Left renal pelvis (tissue), 4 donors: ENCODE measurements at places on chromosomes 6 and 20. TPM values are rescaled to one million over a fixed set of nuclear protein-coding genes. Genes with fewer than 3 reads are reported as not detected.

DNA sequence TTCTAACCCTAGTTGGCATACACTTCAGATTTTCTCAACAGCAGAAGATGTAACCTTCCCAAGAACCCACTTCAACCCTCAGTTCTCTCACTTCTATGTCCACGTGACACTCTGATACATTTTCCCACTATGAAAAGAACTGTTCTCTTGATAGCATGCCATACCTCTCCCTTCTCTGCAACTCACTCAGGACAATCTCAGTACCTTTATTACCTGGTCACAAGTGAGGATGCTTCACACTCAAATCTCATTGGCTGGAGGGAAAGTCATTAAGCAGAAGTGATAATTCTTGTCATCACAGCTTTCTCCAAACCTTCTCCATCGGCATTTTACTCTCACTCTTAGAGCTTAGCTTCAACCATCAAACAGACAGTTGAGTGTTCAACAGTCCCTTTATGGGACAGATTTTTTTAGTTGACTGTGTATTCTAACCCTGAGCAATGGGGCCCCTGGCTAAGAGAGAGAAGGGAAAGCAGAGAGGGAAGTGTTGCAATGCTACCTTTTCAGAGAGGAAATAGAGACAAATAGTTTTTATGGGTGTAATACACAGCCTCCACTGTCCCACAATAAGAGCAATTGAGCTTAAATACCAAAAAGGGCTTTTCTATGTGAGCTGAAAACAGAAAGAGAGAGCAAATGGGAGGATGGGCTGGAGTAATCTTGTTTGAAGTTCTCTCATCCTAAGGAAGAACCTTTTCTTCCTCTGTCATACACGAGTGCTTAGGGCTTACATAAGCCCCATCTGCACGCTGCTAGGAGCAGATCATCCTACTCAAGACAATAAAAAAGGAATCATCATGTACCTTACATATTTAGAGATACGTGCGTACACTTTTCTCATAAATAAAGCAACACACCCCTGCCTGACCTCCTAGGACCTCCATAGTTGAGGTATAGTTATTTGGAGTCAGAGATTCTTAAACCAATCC lies 16.0 kb downstream of the HLA-DPA1 start:
- DNase-seq, result no peak

DNA sequence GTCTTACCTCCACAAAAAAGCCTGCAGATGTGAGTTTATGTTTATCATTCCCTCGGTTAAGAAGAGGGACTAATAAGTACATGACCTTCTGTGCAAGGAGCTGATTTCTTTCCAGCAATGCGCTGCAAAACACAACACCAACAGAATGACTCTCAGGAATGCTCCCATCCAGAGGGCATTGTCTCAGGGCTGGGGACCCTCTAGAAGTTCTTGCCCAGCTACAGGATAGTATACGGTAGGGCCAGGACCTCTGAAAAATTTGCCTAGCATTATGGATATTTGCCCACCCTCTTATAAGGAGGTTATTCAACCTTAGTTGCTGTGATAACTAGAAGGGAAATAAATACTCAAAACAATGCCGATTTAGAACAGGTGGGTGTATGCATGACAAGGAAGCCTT lies 24.7 kb upstream of the RBL1 start:
- DNase-seq, result no peak

Gene EEF1A2
- polyA plus RNA-seq, result 2.3 TPM

- no peak for DNase-seq
Measured at GRCh38 chr20:46063652-46064054, 26.1 kb downstream of the NCOA5 start.

GRCh38 chr20:8796088-8796660 lies 272.7 kb upstream of the PLCB4 start:
- DNase-seq, result no peak

Gene PSORS1C1
- polyA plus RNA-seq, result 0.19 TPM

Gene APCDD1L
- 13.2 TPM for polyA plus RNA-seq

Gene KIF25
- 0.87 TPM for polyA plus RNA-seq

Gene SNAI1
- 3.0 TPM for polyA plus RNA-seq

GRCh38 chr6:105759015-105759414 lies 327.1 kb upstream of the PRDM1 start:
- DNase-seq, result no peak

Gene SCAF8
- polyA plus RNA-seq, result 53.3 TPM

DNA sequence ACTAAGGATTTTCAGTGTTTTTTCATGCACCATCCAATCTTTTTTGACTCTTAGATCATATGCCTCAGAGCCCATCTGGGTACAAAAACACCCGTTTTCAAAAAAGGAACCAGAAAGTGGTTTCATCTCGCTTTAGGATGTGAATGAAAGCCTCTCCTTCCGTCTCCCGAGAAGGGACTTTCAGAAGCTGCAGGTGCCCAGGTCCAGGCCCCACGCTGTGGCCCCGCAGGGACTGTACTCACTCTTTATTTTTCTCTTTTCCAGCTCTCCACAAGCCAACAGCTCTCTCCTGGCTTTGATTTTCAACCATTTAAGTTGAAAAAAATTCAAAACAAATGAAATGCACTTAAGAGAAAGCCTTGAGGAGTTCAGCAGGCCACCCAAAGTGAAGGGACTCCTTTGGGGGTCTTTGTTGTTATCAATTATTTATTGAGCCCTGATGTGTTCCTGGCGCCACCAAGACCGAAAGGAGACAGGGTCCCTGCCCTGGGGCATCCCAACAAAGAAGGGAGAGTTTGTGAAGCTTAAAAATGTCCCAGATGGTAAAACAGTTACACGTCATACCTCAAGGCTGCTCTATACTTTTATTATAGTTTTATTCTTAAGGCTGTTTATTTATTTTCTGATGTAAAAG lies 467.3 kb downstream of the PREX1 start:
- DNase-seq, result no peak

DNA sequence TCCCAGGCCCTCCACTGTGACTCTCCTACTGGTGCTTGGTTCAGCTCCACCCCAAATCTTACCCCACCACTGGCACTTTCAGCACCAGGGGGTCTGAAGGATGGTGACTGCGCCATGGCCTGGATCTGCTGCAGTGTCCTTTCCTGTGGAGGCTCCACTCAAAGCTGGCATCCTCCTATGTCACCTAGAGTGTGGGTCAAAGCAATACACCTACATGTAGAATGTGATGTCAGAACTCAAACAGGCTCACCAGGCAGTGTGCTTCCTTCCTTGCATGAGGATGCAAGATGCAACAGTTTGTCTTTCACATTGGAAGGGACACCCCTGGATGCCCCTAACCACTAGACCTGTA lies 32.8 kb upstream of the MICB start:
- no peak for DNase-seq

- no peak for DNase-seq
Measured at GRCh38 chr6:133396984-133397348, 155.8 kb downstream of the EYA4 start.

GRCh38 chr6:36347621-36348020 lies 10.9 kb upstream of the BNIP5 start:
- DNase-seq, result no peak

- no peak for DNase-seq
Measured at GRCh38 chr6:82589509-82590206, 226.0 kb downstream of the TPBG start.

- peak; percentile 50 for DNase-seq
Measured at GRCh38 chr6:127343809-127344659, 625 bp upstream of the ECHDC1 start.

Gene SRSF6
- polyA plus RNA-seq, result 421 TPM

Gene PTGIS
- polyA plus RNA-seq, result 37.9 TPM

DNA sequence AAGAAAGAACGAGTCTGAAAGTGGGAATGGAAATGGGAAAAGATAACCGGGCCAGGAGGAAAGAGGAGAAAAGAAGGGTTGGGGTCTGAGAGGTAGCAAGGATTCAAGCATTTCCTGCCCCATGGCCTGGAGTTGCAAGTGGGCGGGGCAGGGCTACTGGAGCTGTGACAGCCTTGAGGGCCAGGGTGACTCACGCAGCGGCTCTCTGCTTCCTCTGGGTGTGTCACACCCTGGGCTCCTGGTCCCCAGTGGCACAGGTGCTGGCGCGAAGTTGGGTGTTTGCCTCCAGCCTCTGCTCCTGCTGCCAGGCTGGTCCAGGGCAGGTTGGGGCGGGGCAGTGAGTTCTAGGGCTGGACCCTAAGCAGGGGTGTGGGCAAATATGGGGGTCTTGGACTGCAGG lies 3.3 kb upstream of the ULBP3 start:
- DNase-seq, result no peak

GRCh38 chr6:126937426-126937825 lies 181.0 kb upstream of the RSPO3 start:
- DNase-seq, result no peak

- no peak for DNase-seq
Measured at GRCh38 chr6:5681480-5681879, 325.2 kb downstream of the NRN1 start.

DNA sequence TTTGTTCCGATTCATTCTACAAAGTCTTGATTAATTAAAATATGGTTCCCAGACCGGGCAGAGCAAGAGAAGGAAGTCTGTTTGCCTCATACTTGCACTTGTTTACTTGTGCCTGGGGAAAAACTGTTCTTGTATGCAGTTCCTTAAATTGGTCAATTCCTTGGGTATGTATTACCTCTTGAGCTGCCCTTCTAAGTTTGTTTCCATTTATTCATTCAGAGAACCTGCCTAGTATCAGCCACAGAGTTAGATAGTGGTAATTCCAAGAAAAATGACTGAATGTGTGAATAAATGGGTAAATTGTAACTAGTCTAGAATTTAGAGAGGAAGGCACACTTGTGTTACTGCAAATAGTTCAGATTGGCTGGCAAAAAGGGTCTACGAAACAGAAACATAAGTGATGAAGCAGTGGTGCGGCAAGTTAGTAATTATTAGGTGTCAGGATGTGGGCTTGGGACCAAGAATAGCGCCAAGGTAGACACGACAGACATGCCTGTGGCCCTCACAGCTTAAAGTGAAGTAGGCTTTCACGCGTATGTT lies 525 bp upstream of the MAK start:
- DNase-seq, result no peak

- no peak for DNase-seq
Measured at GRCh38 chr6:378090-378957, 13.2 kb upstream of the IRF4 start.

DNA sequence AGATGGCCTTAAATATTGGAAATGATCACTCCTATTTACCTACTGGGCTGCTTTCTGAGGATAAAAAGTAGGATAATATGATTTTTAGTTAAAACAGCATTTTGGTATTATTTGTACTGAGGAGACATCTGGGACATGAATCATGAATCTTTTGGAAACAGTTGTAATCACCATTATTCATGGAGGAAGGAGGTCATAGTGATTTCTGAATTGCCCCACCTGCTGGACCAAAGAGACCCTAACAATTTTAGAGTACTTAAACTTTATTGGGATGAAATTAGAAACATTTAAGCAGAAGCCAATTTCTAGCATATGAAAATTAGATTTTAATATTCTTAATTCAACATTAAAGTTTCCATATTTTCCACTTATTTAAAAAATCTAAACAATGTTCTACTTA lies 108.4 kb upstream of the SIM1 start:
- no peak for DNase-seq

Gene SLC22A2
- 8.6 TPM for polyA plus RNA-seq

- no peak for DNase-seq
Measured at GRCh38 chr6:31352683-31353383, 4.1 kb downstream of the HLA-B start.

Gene ECT2L
- 0.27 TPM for polyA plus RNA-seq

Gene FAXC
- 9.3 TPM for polyA plus RNA-seq

- no peak for DNase-seq
Measured at GRCh38 chr6:108968325-108969316, 120.4 kb downstream of the ARMC2 start.

Gene NFATC2
- polyA plus RNA-seq, result 3.4 TPM

GRCh38 chr20:36521526-36521925 lies 19.8 kb upstream of the MYL9 start:
- no peak for DNase-seq

- DNase-seq, result no peak
Measured at GRCh38 chr6:156544046-156544445, 233.1 kb upstream of the ARID1B start.

DNA sequence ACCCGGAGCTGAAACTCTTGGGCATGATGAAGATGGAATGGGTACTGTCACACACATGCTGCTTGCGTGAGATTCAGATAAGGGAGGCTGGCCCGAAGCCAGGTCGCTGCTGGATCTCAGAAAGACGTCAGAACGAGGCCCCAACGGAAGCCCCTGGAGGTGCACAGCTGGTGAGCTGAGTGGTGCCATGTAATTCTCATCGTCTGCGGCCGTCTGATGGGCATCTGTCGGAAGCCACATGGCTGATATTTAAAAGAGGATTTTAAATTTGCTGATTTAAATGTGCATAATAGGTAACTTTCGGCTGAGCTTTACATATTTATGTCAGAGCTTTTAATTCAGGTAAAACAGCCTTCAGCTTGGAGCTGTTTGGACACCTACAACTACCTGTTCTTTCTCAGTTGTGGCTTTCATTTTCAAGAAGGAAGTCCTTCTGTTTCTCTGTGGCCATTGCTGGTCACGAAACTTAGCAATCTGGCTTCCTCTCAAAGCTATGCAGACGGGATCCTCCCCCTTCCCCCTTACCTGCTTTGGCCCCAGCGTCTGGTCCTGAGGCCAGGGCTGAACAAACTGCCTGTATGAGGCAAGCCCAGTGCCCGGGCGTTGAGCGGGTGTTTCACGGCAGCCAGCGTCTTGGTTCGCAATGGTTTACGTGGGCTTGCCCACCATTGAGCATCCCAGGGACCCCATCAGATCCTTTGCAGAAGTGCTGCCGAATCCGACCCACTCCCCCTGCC lies 9.2 kb downstream of the SLCO4A1 start:
- DNase-seq, result no peak

DNA sequence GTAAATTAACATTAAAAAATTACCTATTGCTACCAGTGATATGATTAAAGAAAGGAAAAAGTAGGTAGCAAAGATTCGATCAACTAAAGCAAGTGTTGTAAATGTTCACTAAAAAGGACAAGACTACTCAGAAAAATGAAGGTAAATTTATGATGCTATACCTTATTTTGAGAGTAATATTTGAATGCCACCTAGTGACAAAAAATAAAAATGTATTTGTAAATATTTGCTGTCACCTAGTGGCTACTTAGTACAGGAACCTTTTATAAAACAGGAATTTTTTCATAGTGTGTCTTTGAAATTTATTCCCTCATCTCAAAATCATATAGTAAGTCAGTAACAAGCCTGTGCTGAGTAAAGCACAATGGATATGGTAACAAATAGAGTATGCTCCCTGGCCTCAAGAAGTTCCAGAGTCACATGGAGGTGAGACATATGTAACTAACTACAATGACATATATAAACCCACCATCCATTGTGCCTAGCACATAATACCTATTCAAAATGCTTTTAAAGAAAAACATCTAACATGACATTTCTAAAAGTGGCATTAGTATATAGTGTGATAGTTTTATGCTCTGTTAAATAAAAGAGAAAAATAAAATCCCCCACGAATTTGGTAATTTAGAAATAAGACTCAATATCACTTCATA lies 193.1 kb upstream of the SIM1 start:
- DNase-seq, result no peak

DNA sequence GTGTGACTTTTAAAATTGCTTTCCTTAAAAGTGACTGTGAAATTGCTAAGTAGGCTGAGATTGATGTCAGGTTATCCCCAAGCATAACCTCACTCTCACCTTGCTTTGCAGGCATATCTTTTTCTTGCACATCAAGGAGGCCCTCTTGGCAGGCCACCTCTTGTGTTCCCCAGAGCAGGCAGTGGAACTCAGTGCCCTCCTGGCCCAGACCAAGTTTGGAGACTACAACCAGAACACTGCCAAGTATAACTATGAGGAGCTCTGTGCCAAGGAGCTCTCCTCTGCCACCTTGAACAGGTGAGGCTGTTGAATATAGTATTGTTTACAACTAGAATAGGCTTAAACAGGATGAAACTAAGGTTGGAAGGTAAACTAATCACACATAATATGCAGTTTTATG lies 12.6 kb downstream of the MYLIP start:
- DNase-seq, result no peak

Gene PBOV1
- 0.08 TPM for polyA plus RNA-seq
